Tibial nerve (tissue), 4 donors: ENCODE measurements at places on chromosomes 13 and 19.

- DNase-seq, result no peak
Measured at GRCh38 chr19:50500060-50500752, 10.8 kb downstream of the JOSD2 start.

DNA sequence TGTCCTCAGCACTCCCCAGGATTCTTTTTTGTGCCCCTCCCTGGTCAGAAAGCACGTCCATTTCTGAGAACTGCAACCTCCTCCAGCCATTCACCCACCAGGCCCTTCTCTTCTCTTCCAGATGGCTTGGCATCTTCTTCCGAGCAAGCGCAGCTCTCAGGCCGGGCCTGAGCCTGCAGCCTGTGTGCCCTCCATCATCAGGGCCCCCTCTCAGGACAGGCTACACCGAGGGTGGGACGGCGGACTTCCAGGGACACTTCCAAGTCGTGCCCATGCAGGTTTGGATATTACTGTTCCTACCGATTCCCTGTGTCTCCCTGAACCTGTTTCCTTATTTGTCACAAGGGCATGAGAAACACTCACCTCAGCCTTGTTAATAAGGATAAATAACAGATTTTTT is 28.4 kb downstream of the SOX1 start:
- DNase-seq, result no peak

GRCh38 chr19:10228920-10229319 is 2.2 kb downstream of the S1PR2 start:
- DNase-seq, result no peak

DNA sequence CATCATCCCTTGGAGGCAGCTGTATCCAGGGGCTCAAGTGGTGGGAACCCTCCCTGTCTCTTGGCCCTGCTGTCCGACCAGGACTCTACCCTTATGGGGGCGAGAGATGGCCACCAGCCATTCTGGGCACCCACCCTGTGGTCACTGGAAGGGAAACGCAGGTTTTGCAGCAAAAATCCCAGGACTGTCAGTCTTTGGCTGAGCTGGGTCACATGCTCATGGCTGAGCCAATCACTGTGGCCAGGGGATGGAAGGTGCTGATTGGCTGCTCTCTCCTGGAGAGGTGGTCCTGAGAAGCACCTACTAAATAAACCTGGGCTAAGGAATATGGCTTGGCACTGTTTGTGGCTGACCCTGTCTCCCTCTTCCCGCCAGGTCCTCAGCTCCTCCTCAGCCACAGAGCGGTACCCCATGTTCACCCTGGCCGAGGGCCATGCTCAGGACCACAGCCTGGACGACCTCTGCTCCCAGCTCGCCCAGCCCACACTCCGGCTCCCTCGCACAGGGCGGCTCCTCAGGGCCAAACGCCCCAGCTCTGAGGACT is 8.9 kb downstream of the ATG4D start:
- no peak for DNase-seq

DNA sequence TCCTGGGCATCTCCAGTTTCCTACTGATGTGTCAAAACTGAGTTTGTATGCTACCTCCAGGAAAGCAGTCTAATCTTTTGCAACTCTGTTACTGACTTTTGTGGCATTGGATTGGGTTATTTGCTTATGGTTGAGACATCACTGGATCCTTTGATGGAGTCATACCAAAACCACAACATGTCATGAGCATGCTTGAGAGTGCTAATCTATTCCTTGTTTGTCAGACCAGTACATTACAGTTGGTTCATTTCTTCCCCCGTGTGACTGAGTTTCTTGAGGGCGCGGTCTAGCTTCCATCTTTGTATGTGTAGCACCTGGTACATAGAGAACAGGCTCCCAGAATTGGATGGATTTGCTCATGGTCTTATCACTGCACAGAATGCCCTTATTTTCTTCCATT is 43.2 kb downstream of the SUGT1 start:
- DNase-seq, result no peak

GRCh38 chr13:100473087-100473486 is 115.5 kb downstream of the GGACT start:
- no peak for DNase-seq

DNA sequence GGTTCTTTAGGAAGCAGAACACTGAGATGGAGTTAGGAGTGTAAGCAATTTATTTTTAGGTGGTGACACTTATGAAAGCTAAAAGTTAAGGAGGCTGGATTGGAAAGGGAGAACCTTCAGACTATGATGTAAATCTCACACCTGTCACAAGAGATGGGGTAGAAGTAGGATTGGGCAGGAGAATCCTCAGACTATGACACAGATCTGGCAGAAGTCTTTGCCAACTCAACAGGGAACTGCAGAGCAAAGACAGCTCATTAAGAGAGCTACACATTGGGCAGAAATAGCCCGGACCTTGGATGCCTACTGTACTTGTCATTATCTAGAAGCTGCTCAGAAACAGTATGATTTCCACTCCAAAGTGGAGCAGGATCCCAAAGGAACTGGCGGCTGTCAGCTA is 134.4 kb downstream of the DNAJC15 start:
- DNase-seq, result no peak

- DNase-seq, result no peak
Measured at GRCh38 chr19:32130332-32130731, 215.1 kb upstream of the ZNF507 start.

GRCh38 chr13:43744261-43745031 is 42.3 kb downstream of the ENOX1 start:
- DNase-seq, result no peak

- DNase-seq, result no peak
Measured at GRCh38 chr19:7781157-7781556, 18.1 kb downstream of the CLEC4M start.

- no peak for DNase-seq
Measured at GRCh38 chr19:1826557-1827521, 14.8 kb upstream of the ATP8B3 start.

DNA sequence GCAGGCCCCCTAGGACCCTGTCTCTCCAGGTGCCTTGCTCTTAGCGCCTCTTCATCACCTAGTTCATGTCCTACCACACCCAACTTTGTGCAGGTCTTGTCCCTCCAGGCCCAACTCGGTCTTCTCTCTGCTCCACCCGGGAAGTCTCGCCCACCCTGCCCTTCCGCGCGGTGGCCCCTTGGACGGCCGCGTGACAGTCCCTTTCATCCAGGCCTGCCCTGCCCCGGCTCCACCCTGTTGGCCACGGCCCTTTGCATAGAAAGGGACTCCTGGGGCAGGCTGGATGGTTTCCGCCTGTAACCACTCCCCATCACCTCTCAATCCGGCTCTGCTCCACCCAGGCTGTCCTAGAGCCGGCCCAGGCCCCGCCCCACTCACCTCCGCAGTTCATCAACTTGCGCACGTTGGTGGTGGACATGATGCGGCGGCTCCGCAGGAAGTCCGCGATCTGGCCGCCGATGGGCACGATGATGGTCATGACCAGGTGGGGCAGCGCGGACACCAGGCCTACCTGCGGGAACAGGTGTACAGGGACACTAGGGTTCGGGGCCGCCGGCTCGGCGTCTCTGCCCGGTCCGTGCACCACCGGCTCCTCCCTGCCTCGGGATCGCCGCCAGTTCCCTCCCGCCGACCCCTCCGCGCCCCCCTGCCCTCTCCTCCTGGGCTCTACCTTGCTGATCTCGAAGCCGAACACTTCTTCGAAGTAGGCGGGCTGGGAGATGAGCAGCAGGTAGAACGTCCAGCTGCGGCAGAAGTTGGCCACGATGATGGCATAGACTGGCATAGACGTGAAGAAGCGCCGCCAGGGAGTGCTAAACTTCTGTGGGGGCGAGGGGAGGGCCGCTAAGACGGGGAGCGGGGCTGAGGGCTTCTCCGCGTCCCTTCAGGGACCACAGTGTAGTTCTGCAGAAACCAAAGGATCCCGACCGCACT is 7.2 kb downstream of the GFY start:
- no peak for DNase-seq

- peak; percentile 66 for DNase-seq
Measured at GRCh38 chr19:14004619-14005348, 1.3 kb downstream of the RFX1 start.

- DNase-seq, result no peak
Measured at GRCh38 chr13:109394311-109394988, 391.9 kb downstream of the IRS2 start.

- DNase-seq, result no peak
Measured at GRCh38 chr13:78650717-78651083, 8.3 kb downstream of the OBI1 start.

DNA sequence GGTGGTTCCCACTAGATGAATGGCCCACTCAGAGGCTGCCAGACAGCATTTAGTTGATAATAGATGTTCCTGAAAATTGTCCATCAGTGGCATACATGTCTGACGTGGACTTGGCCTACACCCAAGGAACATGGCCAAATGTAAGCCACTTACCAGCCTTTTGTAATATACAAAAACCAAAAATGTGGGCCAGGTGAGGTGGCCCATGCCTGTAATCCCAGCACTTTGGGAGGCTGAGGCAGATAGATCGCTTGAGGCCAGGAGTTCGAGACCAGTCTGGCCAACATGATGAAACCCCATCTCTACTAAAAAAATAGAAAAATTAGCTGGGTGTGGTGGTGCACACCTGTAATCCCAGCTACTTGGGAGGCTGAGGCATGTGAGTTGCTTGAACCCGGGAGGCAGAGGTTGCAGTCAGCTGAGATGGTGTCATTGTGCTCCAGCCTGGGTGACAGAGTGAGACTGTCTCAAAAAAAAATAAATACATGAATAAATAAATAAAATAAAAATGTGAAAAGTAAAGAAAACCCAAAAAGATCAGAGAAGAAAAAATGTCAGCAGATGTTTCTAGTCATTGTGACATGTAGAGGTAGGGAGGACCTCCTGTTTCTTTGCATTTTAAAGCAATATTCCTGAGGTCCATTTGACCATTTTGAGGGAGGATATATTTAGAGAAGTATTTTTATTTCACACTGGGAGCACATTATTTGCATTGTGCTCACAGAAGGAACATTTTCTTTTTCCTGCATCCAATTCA is 7.1 kb upstream of the WTIP start:
- DNase-seq, result no peak

GRCh38 chr19:1952635-1953034 is 11.7 kb downstream of the CSNK1G2 start:
- DNase-seq, result no peak

- no peak for DNase-seq
Measured at GRCh38 chr19:19486343-19487076, 28.8 kb downstream of the TSSK6 start.

- no peak for DNase-seq
Measured at GRCh38 chr13:32195713-32196112, 119.5 kb downstream of the ZAR1L start.

DNA sequence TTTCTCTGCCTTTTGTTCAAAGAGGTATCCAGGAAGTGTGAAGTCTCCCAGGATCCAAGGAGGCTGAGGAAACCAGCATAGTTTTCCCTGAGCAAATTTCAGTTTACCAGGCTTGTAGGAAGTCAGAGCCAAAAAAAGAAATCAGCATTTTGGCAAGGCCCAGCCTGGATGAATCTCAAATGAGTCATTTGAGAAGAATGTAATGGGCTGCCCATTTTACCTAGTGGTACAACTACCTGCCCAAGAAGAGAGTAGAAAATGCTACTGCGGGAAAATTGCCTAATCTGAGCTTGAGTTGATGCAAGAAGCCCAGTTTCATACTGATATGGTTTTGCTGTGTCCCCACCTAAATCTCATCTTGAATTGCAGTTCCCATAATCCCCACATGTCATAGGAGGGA is 284.1 kb upstream of the ZNF507 start:
- DNase-seq, result no peak
